AG20443 (cell line): ENCODE measurements at places on chromosomes 6 and 20.
A peak's percentile ranks its signal among the peaks of the same experiment; 100 is the strongest.

GRCh38 chr6:148780918-148781436, 34.1 kb downstream of the UST start:
- DNase-seq = no peak

- peak; percentile 90 for DNase-seq
Observed at GRCh38 chr6:169253337-169254238, at the start of gene THBS2. TSS of gene THBS2 (minus strand) at chr6:169253846. CDS start at chr6:169250784, 3,062 bp downstream.

DNA sequence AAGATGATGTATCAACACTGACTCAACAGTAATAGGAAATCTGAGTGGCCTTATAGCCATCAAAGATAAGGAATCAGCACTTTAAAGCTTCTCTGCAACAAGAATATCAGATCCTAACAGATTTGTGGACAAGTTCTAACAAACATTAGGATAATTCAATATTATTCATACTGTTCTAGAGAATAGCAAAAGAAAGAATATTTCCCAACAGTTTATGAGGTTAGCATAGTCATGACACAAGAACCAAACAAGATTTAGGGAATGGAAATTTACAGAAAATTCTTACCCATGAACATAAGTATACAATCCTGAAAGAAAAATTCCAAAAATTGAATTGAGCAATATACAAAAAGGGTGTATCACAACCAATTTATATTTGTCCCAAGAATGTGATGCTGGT, 64.3 kb upstream of the BTBD3 start:
- DNase-seq = no peak

- DNase-seq = peak; percentile 28
Observed at GRCh38 chr20:18056174-18057100, 1.3 kb downstream of the OVOL2 start.

DNA sequence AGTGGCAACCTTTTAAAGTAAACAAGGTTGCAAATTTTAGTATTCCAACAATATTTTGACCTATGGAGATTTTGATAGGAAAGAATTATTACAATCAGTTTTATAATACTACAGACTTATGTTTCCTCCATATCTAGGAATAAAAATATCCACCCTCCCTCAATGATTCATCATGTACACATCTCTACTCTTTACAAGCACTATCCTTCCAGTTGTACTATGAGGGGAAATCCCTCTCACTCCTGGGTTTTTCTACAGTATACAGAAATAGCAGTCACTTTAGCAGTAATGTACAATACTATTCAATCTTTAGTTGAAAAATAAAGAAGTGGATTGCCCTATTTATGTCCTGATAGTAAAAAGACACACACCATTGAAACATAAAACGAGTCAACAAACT, 46.3 kb upstream of the SCML4 start:
- no peak for DNase-seq

DNA sequence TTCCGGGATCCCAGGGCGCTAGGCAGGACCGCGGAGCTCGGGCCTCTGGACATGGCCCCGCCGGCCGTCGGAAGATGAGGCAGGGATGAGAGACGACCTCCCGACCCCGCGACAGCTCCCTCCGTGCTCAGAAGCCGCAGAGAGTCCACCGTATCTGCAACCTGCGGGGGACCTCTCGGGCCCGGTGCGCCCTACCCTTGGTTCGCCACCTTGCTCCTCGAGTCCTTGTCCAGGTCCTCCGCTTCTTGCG, 301 bp downstream of the PPP1R3D start:
- no peak for DNase-seq

DNA sequence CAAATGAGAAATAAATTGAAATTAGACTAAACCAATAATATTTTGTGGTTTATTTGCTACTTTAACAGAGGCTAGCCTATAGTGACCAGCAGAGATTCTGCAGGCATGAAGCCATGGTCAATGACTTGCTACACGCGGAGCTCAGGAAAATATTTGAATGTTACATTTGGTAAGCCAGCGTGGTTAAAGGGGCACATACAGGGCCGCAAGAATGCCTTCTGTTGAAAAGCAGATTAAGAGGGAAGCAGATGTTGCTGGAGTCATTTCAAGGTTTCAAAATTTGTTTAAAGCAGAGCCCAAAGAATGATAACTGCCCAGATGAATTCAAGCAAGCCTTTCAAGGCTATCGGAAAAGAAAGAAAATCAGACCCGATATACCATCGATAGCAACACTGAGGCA, 294.3 kb upstream of the MAN1A1 start:
- DNase-seq = peak; percentile 13

- DNase-seq = no peak
Observed at GRCh38 chr6:96236471-96236870, 220.7 kb downstream of the FUT9 start.

- DNase-seq = peak; percentile 92
Observed at GRCh38 chr6:6699741-6700367, 111.3 kb downstream of the LY86 start.
